ENCODE measurements at places on chromosomes 3 and 15.

DNA sequence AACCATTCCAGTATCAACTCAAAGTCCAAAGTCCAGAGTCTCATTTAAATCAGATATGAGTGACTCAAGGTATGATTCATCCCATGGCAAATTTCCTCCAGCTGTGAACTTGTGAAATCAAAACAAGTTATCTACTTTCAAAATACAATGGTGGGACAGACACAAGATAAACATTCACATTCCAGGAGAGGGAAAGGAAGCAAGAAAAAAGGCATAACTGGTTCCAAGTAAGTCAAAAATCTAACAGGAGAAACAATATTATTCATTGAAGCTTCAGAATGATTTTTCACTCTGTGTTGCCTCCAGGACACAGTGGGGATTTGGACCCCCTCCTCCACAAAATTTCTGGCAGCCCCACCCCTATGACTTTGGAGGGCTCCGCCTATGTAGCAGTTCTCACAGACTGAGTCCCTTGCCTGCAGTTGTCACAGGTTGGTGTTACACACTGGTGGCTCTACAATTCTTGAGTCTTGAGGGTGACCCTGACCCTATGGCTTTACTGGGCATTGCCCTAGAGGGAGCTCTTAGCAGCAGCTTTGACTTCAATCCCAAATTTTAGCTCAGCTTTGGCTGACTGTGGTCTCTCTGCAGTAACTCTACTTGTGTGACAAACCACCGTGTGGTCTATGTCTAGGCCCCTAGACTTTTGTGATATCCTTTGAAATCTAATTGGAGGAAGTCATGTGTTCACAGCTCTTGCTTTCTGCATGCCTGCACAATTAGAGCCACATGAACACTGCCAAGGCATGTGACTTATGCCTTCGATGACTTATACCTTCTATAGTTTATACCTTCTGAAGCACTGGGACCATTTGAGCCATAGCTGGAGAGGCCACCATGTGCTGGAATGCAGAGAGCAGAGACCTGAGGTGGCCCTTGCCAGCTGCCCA is 644.2 kb downstream of the GRM7 start:
- no peak for DNase-seq

DNA sequence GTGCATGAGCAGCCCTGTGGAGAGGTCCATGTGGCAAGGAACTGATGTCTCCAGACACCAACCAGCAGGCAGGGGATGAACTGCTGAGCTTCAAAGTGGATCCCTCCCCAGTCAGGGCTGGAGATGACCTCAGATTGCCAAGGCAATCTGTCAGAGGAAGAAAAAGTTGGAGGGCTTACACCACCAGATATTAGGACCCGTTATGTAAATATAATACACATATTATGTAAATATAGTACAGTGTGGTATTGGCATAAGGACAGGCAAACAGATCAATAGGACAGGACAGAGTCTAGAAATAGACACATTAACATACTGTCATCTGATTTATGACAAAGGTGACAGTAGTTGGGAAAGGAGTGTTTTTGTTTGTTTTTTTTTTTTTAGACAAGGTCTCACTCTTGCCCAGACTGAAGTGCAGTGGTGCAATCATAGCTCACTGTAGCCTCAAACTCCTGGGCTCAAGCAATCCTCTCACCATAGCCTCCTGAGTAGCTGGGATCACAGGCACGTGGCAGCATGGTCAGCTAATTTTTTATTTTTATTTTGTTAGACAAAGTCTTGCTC is 18.0 kb upstream of the RAB7A start:
- no peak for DNase-seq

- DNase-seq: peak; percentile 28
Observed at GRCh38 chr3:108100906-108101660, 10.3 kb upstream of the CD47 start.

GRCh38 chr3:30187366-30187765 is 419.0 kb upstream of the TGFBR2 start:
- DNase-seq: no peak

DNA sequence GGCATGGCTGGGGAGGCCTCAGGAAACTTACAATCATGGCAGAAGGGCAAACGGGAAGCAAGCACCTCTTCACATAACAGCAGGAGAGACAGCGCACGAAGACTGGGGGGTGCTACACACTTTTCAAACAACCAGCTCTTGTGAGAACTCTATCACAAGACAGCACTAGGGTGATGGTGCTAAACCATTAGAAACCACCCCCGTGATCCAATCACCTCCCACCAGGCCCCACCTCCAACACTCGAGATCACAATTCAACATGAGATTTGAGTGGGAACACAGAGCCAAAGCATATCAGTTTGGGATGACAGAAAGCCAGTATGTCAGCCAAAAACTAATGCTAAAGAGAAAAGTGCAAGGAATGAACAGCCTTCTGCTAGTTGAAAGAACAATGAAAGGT is 309.8 kb upstream of the CCDC54 start:
- no peak for DNase-seq

GRCh38 chr3:156448300-156448699 is 106.6 kb downstream of the SSR3 start:
- DNase-seq: no peak

- no peak for DNase-seq
Observed at GRCh38 chr15:58387130-58387529, 44.7 kb upstream of the LIPC start.

- no peak for DNase-seq
Observed at GRCh38 chr3:12659316-12660015, 4.5 kb downstream of the RAF1 start.

Data from NCI-H1417 (cell line).